GM19239 (cell line): ENCODE measurements at places on chromosomes 4 and X.

- DNase-seq = no peak
These were observed 113.8 kb downstream of the SYNPO2 start for GRCh38 chr4:119002476-119002875.

DNA sequence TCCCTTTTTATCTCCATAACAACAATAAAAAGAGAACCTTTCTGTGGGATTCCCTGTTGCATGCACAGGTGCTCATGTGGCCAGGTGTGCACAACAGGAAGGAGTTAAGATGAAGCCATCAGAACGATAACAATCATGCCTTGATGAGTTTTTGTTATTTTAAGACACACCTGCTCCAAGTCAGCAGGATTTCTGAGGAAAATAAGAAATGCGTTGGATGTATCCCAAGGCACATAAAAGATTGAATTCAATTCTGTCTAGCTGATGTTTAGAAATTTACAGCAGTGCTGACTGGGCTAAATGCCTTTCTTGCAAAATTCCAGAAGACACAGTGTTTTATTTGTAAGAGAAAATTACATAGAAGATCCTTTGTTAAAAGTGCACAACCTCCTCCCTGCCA is 1678.2 kb downstream of the ARAP2 start:
- no peak for DNase-seq

GRCh38 chrX:150731795-150732194 is 38.6 kb downstream of the MTMR1 start:
- no peak for DNase-seq

DNA sequence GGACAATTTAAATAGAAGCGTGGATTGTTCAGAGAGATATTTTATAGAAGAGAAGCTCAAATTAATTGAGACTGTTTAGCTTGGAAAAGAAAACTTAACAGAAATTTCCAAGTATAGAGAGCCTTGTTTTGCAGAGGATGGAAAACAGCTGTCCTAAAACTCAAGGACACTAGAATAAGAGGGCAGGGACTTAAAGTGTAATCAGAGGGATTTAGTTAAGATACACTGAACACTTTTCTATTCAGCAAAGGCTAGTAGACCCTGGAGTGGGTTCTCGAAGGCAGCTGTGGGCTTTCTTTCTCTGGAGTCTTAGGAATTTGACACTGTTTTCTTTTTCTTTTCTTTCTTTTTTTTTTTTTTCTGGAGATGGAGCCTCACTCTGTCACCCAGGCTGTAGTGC is 92.7 kb upstream of the ARX start:
- no peak for DNase-seq

- no peak for DNase-seq
These were observed 82.3 kb downstream of the PRSS12 start for GRCh38 chr4:118270492-118270891.

- no peak for DNase-seq
These were observed 31.9 kb downstream of the SETD7 start for GRCh38 chr4:139524062-139524631.

GRCh38 chrX:20531667-20532066 is 265.0 kb upstream of the RPS6KA3 start:
- no peak for DNase-seq

- DNase-seq = no peak
These were observed 174.4 kb downstream of the GRIA3 start for GRCh38 chrX:123358457-123358856.

GRCh38 chrX:20393944-20394343 is 127.2 kb upstream of the RPS6KA3 start:
- DNase-seq = no peak

- DNase-seq = no peak
These were observed 56.2 kb upstream of the TMEM33 start for GRCh38 chr4:41878991-41879491.

GRCh38 chrX:8980756-8981155 is 53.2 kb downstream of the FAM9B start:
- no peak for DNase-seq

DNA sequence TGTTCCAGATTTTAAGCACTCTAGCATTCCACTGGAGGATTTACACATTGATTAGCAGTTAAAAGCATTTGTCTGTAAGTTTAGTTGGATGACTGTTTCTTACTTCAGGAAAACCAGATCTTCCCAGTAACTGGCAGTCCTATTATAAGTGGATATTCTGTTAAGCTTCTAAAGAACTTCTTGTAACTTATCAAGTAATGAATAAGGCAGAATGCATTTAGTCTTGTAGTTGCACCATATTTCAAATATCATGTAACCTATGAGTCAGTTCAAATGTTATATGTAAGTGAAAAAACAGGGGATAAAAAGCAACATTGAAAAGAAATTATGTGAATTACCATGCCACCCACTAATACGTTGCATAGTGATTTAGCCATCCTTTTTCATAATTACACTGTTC is 30.2 kb upstream of the TENM3 start:
- DNase-seq = no peak

DNA sequence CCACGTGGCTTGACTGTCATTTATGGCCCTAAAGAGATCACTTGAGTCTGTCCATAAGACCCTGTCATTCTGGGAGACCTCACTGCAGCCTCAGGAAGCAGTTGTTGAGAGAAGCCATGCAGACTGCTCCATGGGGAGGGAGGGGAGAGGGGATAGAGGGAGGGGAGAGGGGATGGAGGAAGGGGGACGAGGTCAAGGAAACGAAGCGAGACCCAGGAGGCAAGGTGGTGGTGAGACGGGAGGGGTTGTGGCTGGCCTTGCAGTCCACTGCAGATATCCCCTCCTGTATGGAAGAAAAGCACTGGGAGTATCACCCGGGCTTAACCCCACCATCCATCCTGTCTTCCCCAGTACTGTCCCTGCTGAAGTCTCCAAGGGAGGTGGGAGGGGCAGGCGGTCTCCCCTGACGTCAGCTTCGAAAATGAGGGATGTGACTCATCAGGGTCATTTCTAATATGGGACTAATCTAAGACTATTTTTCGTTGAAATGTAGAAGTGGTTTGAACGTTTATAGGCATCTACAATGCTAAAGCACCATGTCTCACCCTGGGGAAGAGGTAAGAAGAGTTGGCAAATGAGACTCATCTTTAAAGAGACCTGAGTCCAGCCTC is 5.6 kb downstream of the TMEM255A start:
- no peak for DNase-seq

DNA sequence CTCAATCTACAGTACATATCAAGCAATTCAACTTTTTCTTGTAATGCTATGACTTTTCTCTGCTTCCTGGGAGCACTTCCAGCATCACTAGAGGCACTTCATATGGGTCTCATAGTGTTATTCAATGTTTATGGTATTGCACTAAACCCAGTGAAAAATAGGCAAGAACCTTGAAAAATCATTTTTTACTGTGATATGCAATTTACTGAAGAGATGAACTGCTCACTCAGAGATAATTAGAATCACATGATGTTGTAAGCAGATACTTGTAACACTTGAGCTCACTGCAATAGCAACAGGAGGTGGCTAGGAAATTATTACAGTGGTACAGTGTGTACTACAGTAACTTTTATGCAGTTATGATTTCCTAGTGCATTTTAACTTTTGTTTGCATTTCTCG is 93.3 kb downstream of the RASGEF1B start:
- DNase-seq = no peak

DNA sequence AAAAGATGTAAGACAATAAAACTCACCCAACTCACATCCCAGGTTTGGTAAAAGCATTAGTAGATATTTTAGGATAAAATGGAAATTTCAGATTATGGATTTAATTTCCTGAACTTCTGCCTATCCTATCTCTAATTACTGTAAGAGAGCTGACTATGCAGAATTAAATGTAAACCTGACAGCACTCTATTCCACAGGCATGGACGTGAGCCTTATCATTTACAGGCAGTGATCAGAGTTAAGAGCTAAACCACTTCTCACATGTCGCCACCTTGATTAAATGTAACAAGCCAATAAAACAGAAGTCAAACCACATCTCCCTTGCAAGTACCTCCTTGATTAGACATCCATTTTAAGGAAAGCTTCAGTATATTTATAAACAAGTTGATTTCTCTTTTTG is 97.5 kb upstream of the CBR4 start:
- no peak for DNase-seq

DNA sequence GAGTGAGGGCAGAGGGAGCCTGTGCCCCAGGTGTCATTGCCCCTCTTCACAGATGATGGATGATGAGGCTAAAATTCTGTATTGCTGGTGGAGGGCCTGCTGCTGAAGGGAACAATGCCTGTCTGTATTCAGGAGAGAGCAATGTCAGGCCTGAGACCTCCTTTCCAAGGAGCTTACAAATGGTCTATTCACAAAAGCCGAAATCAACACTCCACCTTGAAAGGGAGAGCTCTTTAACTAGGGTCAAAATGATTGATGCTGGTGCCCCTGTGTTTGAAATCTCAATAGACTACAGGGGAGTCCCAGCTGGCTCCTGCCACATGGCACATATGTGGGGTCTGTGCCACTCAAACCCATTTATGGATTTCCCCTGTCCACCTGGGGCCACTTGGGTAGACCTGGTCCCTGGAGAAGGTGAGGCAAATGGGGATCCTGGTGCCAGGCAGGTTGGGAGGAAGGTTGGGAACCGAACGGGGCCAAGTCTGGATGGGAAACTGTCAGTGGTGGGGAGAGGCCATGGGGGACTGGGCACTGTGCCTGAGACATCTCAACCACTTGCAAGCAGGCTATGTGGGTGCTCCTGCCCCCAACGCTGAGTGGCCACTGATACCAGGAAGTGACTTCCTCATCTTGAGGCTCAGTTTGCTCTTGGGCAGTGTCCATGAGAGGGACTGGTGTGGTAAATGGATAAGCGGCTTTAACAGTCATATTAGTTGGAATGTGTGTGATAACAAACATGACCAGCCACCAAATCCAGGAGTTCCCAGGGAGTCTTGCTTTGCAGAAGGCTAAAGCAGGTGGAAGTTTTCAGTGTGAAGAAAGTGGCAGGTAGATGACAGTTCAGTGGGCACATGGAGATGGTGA is 223.8 kb upstream of the PSAPL1 start:
- no peak for DNase-seq
